ENCODE measurements at places on chromosomes 2 and 18. TPM values are rescaled to one million over a fixed set of nuclear protein-coding genes. Genes with fewer than 3 reads are reported as not detected.

Gene CLASP1
- total RNA-seq, result 74.6 TPM

Gene ALKAL2
- not detected for total RNA-seq

Gene GALNT13
- total RNA-seq, result 0.21 TPM

Gene CPO
- 0.21 TPM for total RNA-seq

Gene AFG3L2
- 52.1 TPM for total RNA-seq

Gene SCLY
- total RNA-seq, result 4.6 TPM

Gene DCTN1
- total RNA-seq, result 41.8 TPM

Gene CHRND
- total RNA-seq, result not detected

Gene C2orf68
- total RNA-seq, result 24.0 TPM

Gene SPATA3
- not detected for total RNA-seq

Gene RESP18
- not detected for total RNA-seq

Gene IFIH1
- 78.0 TPM for total RNA-seq
